Stimulated activated CD8-positive, alpha-beta memory T cell treated with anti-CD3 and anti-CD28 coated beads, Interleukin-15, amount 100 ng/mL, for 4 hours (primary cell): ENCODE measurements at places on chromosomes 4 and X.

DNA sequence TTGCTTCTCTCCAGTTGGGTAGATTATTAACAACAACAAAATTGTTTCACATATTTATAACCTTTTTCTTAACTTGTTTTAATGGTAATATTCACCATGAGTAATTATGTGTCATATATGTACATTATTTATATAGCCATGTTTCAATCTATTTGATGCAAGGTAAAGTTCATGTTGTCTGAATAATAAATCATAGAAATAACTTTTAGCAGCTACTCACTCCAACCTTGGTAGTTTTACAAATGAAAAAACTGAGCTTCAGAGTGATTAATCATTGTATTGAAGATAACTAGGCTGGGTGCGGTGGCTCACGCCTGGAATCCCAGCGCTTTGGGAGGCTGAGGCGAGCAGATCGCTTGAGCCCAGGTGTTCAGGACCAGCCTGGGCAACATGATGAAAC is 46.0 kb downstream of the TMA16 start:
- DNase-seq = no peak

GRCh38 chrX:21800344-21800770 is 39.1 kb upstream of the MBTPS2 start:
- no peak for DNase-seq

GRCh38 chrX:37781814-37782213 is 2.0 kb downstream of the CYBB start:
- no peak for DNase-seq

DNA sequence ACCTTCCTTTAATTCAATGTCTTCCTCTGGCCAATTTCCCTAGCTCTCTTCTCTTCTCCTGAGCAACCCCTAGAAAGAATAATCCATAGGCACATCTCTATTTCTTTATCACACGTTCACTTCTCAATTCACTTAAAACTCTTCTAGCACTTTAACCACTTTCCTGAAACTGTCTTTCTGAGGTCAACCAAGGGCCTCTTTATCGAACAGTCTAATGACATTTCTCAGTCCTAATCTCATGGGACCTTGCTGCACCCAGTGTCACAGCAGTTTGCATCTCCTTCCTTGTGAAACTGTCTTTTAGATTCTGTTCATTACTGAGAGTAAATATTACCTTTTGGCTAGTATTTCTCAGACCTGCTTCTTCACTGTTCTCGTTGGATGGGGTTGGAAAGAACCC is 285.3 kb upstream of the RASGEF1B start:
- no peak for DNase-seq

- DNase-seq = no peak
Observed at GRCh38 chr4:110287130-110287529, 88.7 kb upstream of the ELOVL6 start.

- DNase-seq = no peak
Observed at GRCh38 chr4:58776627-58777026, 1666.4 kb upstream of the IGFBP7 start.

GRCh38 chr4:142104041-142104440 is 467.7 kb downstream of the IL15 start:
- no peak for DNase-seq

DNA sequence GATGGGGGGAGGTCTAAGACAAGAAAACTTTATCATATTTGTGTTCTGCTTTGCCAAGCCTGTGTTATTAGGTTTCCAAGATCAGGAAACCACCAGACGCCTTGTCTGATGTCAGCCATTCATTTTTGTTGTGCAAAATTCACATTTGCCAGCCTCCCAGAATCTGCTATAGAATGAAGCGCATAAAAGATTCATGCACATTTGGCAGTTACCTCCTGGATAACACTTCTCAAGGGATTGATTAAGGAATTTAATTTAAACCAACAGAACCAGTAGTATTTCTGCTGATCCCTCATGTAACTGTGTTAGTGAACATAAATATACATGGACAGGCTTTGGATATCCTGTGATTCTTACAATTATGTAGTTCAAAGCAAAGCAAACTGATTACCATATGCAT is 187.9 kb downstream of the COMMD8 start:
- no peak for DNase-seq

- no peak for DNase-seq
Observed at GRCh38 chrX:148498067-148498466, 2.4 kb upstream of the AFF2 start.

DNA sequence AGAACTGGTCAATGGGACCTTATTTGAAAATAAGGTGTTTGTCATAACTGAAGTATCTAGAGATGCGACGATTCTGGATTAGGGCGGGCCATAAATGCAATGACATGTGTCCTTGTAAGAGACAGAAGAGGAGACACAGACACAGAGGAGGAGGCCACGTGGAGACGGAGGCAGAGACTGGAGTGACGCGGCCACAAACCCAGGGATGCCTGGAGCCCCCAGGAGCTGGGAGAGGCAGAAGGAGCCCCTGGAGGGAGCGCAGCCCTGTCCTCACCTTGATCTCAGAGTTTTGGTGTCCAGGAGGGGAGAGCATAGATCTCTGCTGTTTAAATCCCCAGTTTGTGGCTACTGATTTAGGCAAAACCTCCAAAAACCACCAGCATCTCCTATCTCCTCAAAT is 5.0 kb downstream of the GTPBP6 start:
- no peak for DNase-seq

DNA sequence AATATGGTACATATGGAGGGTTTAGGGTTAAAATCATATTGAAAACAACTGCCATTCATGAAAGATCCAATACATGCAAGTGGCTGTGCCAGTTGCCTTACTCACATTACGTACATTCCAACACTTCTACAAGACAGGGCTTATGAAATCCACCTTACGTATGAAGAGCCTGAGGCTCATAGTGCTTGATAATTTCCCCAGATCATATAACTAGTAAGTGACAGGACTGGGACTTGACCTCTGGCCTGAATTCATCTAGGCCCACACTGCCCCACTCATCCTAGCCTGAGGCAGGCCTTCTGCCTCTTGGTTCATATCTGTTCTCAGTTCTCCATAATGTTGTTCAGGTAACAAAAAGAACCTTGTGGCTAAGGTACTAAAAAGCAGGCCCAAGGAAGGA is 226.3 kb downstream of the FGF13 start:
- no peak for DNase-seq

- no peak for DNase-seq
Observed at GRCh38 chrX:23662853-23663252, 4.4 kb upstream of the PRDX4 start.
